Fibroblast of mammary gland (primary cell): ENCODE measurements at places on chromosomes 12 and 14.

- no peak for DNase-seq
These were observed 164.6 kb downstream of the PPM1H start for GRCh38 chr12:62770381-62770780.

GRCh38 chr14:61147381-61147821, 133.7 kb downstream of the TMEM30B start:
- peak; percentile 24 for DNase-seq

DNA sequence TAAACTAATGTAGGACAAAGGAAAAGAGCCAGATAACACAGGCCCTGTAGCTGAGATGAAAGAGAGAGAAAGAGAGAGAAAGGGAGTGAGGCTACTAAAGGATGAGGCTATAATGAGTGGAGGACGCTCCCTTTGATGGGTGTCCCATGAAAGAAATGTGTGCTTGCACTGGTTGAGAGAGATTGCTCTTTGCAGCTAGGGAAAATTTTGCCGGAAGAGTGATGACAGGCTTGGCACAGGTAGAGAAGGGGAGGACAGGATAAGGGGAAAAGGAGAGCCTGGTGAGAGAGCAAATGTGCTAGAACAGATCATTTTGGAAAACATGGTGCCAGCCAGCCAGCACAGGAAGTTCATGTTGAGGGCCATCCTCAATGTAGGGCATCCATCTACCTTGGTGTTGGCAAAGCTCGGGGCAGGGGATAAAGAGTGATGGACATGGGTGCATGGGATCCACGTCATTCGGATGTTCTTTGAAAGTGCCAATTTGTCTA, 248.6 kb downstream of the BTG1 start:
- no peak for DNase-seq

DNA sequence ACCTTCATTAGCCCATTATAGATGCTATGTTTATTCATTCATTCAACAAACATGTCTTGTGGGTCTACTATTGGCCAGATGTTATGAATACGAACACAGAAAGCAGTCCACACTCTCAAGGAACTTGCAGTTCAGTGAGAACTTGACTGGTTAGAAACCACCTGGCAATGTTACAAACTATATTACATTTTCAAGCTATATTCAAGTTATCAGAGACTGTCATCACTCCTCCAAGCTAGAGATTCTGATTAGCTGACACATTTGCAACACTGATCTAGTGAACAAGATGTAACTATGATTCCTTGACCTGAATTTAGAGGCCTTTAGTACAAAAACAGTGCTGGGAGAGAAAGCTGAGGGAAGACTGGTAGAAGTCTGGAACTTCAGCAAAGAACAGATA, 170.7 kb upstream of the EEA1 start:
- DNase-seq: no peak

- peak; percentile 77 for DNase-seq
These were observed 156.7 kb downstream of the TMTC3 start for GRCh38 chr12:88298761-88299242.

DNA sequence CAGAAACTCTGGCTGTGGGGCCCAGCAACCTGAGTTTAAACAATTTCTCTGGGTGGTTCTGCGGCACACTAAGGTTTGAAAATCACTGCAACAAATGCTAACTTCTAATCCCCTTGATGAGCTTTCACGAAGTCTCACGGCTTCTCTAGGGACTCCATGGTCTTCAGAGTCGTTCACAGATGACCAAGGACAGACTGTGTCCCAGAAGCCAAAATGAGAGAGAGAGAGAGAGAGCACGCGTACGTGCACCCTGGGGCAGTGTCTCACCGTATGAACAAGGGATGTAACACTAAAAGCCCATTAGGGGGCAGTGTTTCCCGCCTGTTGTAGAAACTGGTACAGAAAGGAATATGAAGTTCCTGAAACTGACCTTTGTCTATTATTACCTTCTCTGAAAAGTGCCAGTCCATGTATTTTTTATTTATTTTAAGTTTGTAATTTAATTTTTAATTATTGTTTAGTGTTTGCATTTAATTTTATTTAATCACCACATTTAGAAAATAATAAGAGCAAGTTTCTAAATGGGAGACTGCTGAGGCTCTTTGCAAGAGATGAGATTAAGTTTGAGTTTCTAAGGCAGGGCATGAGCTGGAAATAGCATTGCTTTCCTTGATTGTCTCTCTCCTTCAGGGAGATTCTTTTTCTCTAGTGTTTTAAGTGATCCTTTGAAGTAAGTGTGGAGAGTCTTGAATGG, 3.4 kb downstream of the APOLD1 start:
- DNase-seq: peak; percentile 87

GRCh38 chr14:37434867-37435266, 160.2 kb downstream of the FOXA1 start:
- DNase-seq: no peak

GRCh38 chr14:50360093-50360492, 36.6 kb downstream of the CDKL1 start:
- no peak for DNase-seq
